ENCODE measurements at places on chromosomes 16 and 17. TPM values are rescaled to one million over a fixed set of nuclear protein-coding genes. Genes with fewer than 3 reads are reported as not detected.

DNA sequence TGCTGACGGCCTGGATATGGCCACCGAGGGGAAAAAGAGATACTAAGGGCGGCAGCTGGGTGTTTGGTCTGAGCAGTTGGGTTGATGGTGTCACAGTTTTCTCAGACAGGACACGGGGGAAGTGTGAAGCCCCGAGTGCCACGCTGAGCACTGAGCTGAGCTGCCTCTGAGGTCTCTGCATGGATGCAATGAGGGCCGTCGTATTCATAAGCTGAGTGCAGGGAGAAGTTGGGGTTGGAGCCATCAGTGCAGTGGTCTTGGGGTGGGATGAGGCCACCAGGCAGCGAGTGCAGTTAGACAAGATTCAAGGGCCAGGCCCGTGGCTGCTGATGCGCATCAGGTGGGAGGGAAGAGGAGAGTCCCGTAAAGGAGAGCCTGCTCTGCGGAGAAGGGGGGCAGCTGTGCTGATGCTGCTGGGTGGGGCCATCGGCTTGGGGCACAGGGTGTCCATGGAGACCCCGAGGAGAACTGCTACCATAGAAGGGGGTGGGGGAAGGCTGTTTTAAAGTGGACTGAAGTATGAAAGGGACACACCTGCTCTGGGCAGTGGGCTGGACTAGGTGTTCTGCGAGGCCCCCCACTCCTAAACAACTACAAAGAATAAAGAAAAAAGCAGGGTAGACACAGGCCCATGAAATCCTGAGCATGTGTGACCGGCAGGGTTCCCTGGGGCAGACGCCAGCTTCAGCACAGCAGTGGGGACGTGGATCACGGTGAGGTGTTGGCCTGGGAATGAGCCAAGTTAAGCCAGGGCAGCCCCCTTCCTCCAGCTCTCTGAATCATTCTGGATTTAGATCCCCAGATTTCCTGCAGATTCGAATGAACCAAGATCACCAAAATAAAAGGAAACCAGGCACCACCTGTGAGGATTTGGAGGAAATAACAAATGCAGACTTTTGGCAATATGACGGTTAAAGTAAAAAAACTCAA lies 19.7 kb downstream of the IL34 start:
- no peak for DNase-seq
- no peak overlapping the region for H3K4me3 ChIP-seq
- H3K27ac ChIP-seq = no peak overlapping the region
- no peaks in the 10 kb centered on the region for H3K36me3 ChIP-seq

DNA sequence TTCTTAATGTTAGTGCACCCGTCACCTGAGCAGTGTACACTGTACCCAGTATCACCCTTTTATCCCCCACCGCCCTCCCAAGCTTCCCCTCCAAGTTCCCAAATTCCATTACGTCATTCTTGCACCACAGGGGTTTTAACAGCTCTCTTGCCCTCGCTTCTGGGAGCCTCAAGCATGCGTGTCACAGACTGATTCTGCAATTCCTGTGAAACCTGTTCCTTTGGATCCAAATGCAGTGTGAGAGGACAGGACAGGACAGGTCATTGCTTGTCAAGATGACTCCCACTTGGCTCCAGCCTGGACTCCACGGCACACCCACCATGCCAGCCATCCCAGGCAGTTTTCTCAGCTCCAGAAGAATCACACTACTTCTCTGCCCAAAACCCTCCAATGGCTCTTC lies 44.1 kb downstream of the CYB5D2 start:
- H3K4me3 ChIP-seq = no peak overlapping the region
- DNase-seq = peak; percentile 77
- peaks cover 9% of the 10 kb centered on the region for H3K4me1 ChIP-seq
- H3K36me3 ChIP-seq = no peaks in the 10 kb centered on the region
- H3K27me3 ChIP-seq = no peaks in the 10 kb centered on the region
- peak overlapping the region; percentile 87 for H3K27ac ChIP-seq

- H3K27ac ChIP-seq = peak overlapping the region; percentile 41
- no peak for DNase-seq
- no peaks in the 10 kb centered on the region for H3K27me3 ChIP-seq
- H3K4me1 ChIP-seq = peaks cover 50% of the 10 kb centered on the region
- no peak overlapping the region for H3K4me3 ChIP-seq
- no peaks in the 10 kb centered on the region for H3K36me3 ChIP-seq
Measured at GRCh38 chr17:77435272-77436057, 294.7 kb downstream of the SEC14L1 start.

GRCh38 chr17:27403480-27404005 lies 52.7 kb upstream of the KSR1 start:
- H3K27me3 ChIP-seq = no peaks in the 10 kb centered on the region
- no peak for DNase-seq
- H3K27ac ChIP-seq = no peak overlapping the region
- H3K36me3 ChIP-seq = no peaks in the 10 kb centered on the region
- H3K4me1 ChIP-seq = no peaks in the 10 kb centered on the region

GRCh38 chr17:2222301-2222700 lies 81.3 kb downstream of the SMG6 start:
- H3K36me3 ChIP-seq = no peaks in the 10 kb centered on the region
- no peak for DNase-seq
- H3K27ac ChIP-seq = peak overlapping the region; percentile 73
- H3K4me1 ChIP-seq = peaks cover 8% of the 10 kb centered on the region
- H3K4me3 ChIP-seq = no peak overlapping the region

GRCh38 chr17:43897831-43898230 lies 9.5 kb downstream of the MPP2 start:
- no peaks in the 10 kb centered on the region for H3K4me1 ChIP-seq
- H3K27me3 ChIP-seq = no peaks in the 10 kb centered on the region
- H3K27ac ChIP-seq = no peak overlapping the region
- no peak overlapping the region for H3K4me3 ChIP-seq
- H3K36me3 ChIP-seq = no peaks in the 10 kb centered on the region

GRCh38 chr17:32609884-32610650 lies 123.3 kb downstream of the CDK5R1 start:
- no peak for DNase-seq
- H3K27me3 ChIP-seq = no peaks in the 10 kb centered on the region
- H3K4me3 ChIP-seq = no peak overlapping the region
- no peaks in the 10 kb centered on the region for H3K36me3 ChIP-seq
- no peak overlapping the region for H3K27ac ChIP-seq

- H3K27ac ChIP-seq = no peak overlapping the region
- H3K27me3 ChIP-seq = no peaks in the 10 kb centered on the region
- H3K36me3 ChIP-seq = no peaks in the 10 kb centered on the region
- no peak overlapping the region for H3K4me3 ChIP-seq
- H3K4me1 ChIP-seq = no peaks in the 10 kb centered on the region
- no peak for DNase-seq
Measured at GRCh38 chr17:62998166-62998565, 32.1 kb downstream of the TANC2 start.

GRCh38 chr17:82716203-82717010 lies at the start of gene FN3KRP:
TSS of gene FN3KRP (plus strand) at chr17:82716706. CDS start at chr17:82716756, 50 bp downstream.
- peak within 1 kb of the TSS; percentile 48 for H3K4me3 ChIP-seq
- peak within 1 kb of the TSS; percentile 56 for H3K27ac ChIP-seq
- H3K4me1 ChIP-seq = peaks cover 6% of the 10 kb centered on the region
- no peaks in the 10 kb centered on the region for H3K36me3 ChIP-seq

GRCh38 chr16:80936410-80936809 lies 70.3 kb downstream of the CMC2 start:
- H3K4me1 ChIP-seq = no peaks in the 10 kb centered on the region
- no peaks in the 10 kb centered on the region for H3K36me3 ChIP-seq
- H3K27me3 ChIP-seq = no peaks in the 10 kb centered on the region
- no peak for DNase-seq
- H3K27ac ChIP-seq = no peak overlapping the region
- no peak overlapping the region for H3K4me3 ChIP-seq

GRCh38 chr17:77245162-77245926 lies 104.6 kb downstream of the SEC14L1 start:
- no peak for DNase-seq
- H3K36me3 ChIP-seq = no peaks in the 10 kb centered on the region
- no peak overlapping the region for H3K27ac ChIP-seq
- H3K4me1 ChIP-seq = no peaks in the 10 kb centered on the region

DNA sequence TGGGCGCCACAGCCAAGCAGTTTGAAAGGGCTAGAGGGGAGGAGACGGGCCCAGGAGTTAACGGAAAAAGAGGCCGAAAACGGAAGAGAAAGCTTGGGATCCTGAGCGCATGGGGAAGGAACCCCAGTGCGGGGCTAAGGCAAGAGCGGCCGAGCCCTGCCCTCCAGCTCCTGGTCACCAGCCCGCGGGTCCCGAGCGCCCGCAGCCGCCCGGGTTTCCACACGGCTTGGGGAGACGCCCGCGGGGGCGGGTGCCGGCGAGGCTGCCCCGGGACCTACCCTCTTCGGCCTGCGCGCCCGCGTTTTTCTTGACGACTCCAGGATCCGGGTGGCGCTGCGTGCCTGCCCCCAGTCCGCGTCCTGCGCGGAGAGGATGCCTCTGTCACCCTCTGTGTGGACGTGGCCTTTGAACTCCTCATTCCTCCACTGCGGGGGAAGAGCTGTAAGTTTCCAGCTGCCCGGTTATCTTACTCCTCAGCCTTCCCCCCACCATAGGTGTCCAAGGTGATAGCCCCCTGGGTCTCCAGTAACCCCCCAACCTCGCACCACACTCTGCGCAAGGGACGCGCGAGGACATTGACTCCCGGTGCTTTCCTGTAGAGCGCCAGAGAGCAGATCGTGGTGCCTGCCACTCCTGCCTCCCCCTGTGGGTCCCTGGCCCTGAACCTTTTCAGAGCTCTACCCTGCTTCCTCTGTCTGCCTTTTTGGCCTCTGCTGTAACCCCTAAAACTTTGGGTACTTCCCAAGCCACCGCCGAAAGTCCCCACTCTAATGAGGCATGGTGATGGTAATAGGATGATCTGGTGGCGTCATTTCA lies 1.7 kb upstream of the CDH11 start:
- H3K27ac ChIP-seq = peak overlapping the region; percentile 94
- peak overlapping the region; percentile 90 for H3K4me3 ChIP-seq
- no peaks in the 10 kb centered on the region for H3K36me3 ChIP-seq

GRCh38 chr16:15716694-15717447 lies 66.8 kb downstream of the NDE1 start:
- H3K27me3 ChIP-seq = no peaks in the 10 kb centered on the region
- no peaks in the 10 kb centered on the region for H3K36me3 ChIP-seq
- H3K27ac ChIP-seq = no peak overlapping the region
- no peak overlapping the region for H3K4me3 ChIP-seq
- no peak for DNase-seq

DNA sequence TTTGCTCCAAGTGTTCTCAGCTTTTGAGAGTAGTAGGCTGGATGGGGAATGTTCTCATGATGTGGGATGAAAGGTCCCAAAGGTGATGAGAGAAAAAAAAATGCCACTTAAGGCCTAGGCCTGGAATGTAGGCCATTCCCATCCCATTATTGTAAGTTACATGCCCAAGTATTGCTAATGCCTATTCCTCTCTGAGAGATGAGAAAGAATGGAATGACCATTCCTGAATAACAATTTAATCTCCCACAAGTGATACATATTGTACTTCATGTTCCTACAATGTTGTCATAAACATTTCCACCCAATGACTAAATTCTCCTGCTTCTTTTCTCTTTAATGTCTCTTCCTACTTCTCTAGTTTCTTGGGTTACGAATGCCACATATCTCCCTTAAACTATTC lies 102.8 kb upstream of the KCNJ16 start:
- no peak overlapping the region for H3K4me3 ChIP-seq
- H3K27me3 ChIP-seq = no peaks in the 10 kb centered on the region
- no peaks in the 10 kb centered on the region for H3K4me1 ChIP-seq
- no peak for DNase-seq

- no peaks in the 10 kb centered on the region for H3K27me3 ChIP-seq
- peaks cover 63% of the 10 kb centered on the region for H3K4me1 ChIP-seq
- DNase-seq = peak; percentile 84
- H3K36me3 ChIP-seq = no peaks in the 10 kb centered on the region
- peak overlapping the region; percentile 7 for H3K4me3 ChIP-seq
Measured at GRCh38 chr17:82238472-82239201, 9.8 kb downstream of the SLC16A3 start.

The GGA2 gene
- 62.4 TPM for total RNA-seq

The RHBDL3 gene
- 0.29 TPM for total RNA-seq

The OR4D1 gene
- total RNA-seq = not detected

The UNC13D gene
- 1.2 TPM for total RNA-seq

The KIF2B gene
- not detected for total RNA-seq
